Fibroblast of upper back skin (primary cell): ENCODE measurements at places on chromosomes 11 and 22.

GRCh38 chr11:47503227-47503626, 49.7 kb downstream of the CELF1 start:
- DNase-seq = no peak

DNA sequence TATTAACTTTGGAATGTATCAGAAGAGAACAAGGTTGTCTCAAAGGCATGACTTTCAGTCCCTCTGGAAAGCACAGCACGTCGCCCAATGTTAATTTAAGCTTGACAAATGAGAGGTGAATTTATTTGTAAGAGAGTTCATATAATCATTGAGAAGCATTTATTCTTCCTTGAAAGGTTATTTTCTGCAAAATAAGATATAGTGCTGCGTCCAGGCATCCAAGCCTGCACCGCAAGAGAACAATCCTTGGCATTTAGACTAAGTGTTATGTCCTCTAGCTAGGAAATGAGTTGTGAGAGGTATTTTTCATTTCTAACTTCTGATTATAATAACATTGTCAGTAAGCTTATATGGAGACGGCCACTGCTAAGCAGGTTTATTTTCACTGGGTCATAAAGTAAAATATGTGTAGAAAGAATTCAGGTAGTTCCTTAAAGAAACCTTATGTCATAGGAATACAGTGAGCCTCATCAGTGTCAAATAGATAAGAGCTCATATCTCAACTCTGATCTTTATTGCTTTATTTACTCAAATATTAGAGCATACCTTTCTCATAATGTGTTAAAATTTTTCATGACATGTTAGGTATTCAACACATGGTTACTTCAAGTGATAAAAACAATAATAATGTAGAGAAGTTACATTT, 182.0 kb downstream of the LUZP2 start:
- DNase-seq = no peak

DNA sequence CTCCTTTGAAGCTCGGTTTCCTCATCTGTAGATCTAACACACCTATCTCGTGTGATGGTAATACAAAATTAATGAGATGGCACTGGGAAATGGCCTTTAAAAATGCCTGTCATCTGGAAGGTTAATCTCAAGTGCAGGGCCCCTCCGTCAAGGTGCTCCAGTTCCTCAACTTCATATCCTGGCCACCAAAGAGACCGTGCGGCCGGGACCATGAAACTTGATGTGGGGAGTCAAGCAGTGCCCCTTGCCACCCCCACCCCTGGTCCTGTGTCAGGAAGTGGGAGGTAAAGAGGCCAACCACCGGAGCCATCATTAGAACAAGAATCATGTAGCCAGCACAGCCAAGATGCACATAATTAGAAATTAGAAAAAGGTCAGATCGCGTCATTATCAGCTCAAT, 108.2 kb downstream of the FEZ1 start:
- no peak for DNase-seq

GRCh38 chr22:49415151-49415951, 412.3 kb downstream of the BRD1 start:
- no peak for DNase-seq

DNA sequence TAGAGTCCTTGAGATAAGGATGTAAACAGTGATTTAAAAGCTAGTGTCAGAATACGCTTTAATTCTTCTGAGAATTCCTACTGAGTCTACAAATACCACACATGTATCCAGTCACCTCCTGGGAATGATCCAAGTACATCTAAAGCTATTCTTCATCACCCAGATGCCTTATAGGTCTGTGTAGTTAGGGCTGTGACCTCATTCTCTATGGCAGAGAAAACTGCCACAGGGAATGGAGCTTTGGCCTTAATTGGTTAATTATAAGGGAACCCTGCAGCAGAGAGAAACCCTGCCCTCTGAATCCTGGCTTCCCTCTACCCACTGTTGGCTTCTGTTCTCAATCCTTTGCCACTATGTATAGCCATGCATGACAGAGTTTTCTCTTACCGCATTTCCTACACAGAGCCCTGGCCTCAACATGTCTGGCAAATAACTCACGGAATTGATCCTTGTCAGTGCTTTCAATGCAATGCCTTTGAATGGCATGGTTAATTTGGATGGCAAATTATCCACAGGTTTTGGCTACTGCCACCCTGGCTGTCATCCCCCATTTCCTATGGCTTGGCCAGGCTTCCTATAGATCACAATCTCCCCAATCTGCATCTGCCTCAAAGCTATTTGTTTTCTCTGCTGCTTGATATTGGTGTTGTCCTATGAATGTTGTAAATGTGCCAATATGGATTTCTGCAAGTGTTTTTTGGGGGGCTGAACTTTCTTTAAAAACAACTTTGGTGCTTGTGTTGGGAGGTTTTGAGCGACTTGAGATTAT, 2.9 kb downstream of the DIXDC1 start:
- DNase-seq = peak; percentile 92

DNA sequence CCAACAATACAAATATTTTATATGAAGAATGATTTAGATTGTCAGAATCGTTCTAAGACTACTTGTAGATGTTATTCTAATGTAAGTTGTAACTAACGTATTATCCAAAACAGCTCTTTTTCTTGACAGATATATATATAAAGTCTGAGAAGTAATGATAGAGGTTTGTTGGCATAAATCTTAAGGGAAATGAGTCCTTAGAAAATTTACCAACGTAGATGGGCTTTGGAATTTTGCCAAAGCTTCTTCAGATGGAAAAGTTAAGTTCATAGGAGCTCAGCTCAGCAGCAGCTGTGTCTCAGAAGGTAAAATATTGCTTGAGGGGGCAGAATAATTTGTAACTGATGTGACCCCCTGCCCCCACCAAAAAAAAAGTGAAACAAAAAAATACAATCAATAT, 66.7 kb downstream of the BID start:
- no peak for DNase-seq

DNA sequence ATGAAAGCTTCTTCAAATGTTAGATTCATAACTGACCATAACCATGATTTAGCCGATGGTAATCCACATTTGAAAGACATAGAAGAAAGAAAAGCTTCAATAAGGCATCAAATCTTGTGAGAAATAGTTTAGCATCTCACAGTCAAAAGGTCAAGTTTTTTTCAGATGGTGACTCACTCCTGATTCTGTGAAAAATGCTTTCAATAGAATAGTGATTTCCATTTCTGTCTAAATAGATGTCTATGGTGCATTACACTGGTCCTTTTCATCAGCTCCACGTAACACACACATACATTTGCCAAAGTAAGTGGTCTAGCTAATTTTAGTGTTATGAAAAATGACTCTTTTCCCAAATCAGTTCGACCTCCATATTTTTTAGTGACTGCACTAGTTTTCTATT, 139.2 kb downstream of the LRRC4C start:
- peak; percentile 55 for DNase-seq

- DNase-seq = no peak
These were observed 123.3 kb upstream of the TBCEL start for GRCh38 chr11:120900643-120901042.

- DNase-seq = no peak
These were observed 611.3 kb downstream of the TBC1D22A start for GRCh38 chr22:47373648-47374272.

- peak; percentile 94 for DNase-seq
These were observed 191.8 kb upstream of the E2F8 start for GRCh38 chr11:19432370-19433061.

DNA sequence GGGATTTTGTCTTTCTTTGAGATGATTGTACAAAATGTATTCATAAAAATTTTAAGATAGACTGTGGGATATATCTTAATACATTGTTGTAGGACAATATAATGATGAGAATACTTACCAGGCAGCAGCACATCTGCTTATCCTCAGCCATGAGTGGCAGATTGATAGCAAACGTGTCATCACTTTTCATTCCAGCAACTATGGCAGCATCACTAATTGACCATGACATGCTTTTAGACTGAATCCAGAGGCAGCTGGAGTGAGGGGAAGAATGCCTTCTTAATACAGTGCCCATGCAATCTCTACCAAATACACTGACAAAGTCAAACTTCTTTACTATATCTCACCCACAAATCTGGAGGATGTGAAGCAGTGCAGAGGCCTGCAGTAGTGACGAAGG, 755.2 kb upstream of the RAG2 start:
- DNase-seq = no peak

GRCh38 chr11:76962583-76963416, 71.4 kb upstream of the B3GNT6 start:
- no peak for DNase-seq

DNA sequence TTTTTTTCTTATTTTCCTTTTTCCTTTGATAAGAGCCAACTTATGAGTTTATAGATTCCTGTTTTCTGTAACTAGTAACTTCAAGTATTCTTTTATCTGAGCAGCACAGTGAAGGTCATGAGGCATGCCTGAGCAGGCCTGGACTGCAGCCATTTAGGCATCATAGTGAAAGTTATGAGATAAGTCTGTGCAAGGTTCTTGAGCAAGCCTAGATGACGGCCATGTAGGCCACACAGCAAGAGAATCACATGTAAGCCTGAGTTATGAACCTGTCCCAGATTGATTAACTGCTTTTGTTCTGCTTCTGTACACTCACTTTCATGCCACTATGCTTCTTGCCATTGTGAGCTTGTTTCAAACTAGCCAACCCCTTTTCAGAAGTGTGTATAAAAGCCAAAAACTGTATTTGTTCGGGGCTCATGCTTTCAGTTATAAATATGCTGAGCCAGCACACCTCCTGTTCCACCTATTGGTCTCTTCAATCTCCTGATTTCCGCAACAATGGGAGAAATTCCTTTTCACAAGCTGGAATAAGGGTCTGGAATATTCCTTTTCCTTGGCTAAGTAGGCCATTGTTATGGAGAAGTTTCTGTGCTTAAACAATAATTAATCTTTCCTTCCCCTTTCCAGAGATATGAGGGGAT, 745.7 kb downstream of the FAM181B start:
- DNase-seq = peak; percentile 44

DNA sequence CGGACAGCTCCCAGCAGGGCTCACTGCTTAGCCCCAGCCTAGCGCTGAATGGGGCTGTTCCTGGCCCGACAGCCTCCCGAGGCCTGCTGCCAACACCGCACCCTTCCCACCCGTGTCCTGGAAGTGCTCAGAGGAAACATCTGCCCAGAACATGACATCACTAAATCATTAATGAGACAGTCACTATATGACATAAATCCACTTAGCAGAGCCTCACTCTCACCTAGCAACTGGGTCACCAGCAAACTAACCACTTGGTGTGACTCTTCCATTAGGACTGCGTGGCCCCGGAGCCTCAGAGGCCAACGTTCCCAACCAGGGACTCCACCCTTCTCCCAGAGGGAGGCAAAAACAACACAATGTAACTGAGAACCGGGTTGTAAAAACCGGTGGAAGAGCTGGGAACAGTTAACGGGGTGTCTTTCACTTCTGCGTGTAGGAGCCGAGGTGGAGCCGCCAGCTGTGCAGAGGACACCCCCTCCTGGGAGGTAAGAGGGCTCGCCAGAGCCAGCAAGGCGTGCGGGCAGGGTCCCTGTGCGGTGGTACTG, 21.4 kb upstream of the PACSIN2 start:
- DNase-seq = peak; percentile 71

DNA sequence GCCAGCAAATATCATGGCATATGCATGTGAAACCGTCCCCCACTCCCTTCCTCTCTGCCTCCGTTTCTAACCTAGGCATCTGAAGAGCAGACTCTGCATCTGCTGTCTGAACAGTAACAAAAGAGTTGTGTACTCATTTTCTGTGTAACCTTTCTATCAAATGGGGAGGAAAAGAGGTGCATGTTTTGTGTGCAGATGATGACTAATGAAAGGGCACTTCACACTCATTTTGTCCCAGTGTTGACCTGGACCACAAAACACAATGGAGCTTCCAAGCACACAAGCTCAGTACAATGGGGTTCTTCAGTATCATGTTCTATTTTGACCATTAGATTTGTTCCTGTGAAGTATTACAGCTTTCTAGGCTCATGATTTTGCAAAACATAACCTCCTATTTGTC, 13.0 kb downstream of the JHY start:
- no peak for DNase-seq

DNA sequence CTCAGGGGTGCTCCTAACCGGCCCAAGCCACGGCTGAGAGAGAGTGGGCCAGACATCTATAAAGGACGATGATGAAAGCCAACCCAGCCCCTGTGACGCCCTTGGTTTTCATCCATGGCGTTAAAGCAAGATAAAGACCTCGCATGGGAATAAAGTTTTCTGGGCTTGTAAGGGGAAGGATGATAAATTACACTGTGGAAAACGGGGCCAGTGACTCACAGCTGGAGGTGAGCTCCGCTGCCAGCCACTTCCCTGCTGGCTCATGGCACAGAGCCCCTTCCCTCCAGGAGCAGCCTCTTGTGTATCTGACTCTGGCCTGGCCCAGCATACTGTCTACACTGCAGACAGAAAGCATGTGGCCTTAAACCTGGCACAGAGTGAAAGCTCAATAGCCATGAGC, 503.2 kb upstream of the B3GAT1 start:
- DNase-seq = peak; percentile 33

- peak; percentile 79 for DNase-seq
These were observed 33.2 kb downstream of the PPP2R1B start for GRCh38 chr11:111733016-111733415.

DNA sequence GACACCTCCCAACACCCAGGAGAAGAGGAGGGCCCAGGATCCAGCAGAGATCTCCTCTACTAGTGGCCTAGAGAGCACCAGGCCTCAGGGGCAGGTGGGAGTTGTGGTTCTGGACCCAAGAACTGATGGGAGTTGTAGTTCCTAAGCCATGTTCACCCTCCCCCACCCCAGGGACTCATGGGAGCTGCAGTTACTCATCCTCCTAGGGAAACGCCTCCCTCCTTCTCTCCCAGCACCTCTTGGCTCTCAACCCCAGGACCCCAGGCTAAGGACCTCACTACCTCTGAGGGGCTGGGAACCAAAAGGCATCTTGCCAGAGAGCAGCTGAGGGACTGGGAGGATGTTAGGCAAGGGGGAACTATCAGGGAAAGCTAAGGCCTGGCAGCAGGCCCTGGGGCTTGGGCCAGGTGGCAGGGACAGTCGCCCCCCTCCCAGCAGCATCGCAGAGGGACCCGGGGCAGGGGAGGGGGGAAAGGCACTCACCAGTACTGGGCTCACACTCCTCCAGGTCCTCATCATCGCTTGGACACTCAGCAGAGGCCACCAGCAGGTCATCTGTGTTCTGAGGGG, 28.9 kb downstream of the SLC22A12 start:
- peak; percentile 65 for DNase-seq

DNA sequence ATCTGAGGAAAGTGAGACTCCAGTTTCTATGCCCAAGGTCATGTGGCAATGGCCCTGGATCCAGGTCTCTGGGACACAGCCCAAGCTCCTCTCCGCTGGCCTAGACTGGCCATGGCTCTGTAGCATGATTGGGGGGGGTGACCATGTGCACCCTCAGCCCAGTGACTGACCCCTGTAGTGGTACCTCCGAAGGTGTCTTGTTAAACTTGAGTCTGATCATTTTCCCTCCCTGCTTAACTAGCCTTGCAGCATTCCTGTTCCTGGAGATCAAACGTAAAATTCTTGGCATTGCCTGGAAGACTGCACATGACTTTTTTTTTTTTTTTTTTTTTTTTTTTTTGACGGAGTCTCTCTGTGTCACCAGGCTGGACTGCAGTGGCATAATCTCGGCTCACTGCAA, 1116.0 kb downstream of the TBC1D22A start:
- DNase-seq = no peak

DNA sequence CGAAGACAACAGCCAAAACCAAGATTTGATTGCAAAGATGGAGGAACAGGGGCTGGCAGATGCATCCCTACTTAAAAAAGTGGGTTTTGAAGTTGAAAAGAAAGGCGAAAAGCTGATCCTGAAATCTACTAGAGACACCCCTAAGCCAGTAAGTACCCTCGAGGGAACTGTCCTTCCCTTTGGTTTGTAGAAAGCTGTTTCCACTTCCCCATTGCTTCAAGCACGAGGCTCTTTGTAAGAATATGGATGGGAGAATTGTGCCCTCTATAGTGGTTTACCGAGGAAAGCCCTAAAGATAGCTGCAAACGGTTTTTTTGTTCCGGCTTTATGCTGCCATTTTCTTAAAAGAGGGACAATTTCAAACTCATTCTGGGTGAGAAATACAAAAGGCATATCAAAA, 133.9 kb downstream of the WNT7B start:
- no peak for DNase-seq
